ENCODE measurements at places on chromosomes 6 and 20.

- peak; percentile 42 for DNase-seq
Observed at GRCh38 chr6:57013521-57013926, 33.0 kb upstream of the KIAA1586 start.

- DNase-seq, result no peak
Observed at GRCh38 chr6:131400779-131401496, 172.1 kb upstream of the ARG1 start.

DNA sequence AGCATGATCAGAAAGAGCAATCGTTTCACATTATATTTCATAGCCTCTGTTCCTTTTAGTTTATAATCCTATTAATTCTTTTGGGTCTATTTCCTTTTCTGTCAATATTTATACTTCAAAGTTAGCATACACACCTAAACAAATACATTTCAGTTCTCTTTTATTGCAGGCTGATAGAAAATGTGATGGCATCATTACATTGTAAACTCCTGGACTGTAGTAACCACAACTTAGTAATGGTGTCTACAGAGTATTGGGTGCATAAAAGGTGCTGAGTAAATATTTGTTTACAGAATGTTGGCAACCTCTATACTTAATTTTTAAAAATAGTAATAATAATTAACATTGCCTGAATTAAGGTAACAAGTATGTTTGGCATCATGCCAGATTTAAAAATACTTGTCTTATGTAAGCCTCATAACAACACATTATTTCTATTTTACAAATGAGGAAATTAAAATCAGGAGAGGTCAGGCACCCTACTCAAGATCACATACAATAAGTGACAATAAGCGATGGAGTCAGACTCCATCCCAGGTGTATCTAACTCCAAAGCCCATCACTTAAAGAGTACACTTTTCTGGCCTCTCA lies 195.0 kb downstream of the UBE3D start:
- no peak for DNase-seq

- no peak for DNase-seq
Observed at GRCh38 chr6:2760882-2761842, 4.0 kb upstream of the WRNIP1 start.

- DNase-seq, result no peak
Observed at GRCh38 chr6:170374571-170375444, 68.2 kb downstream of the FAM120B start.

- DNase-seq, result no peak
Observed at GRCh38 chr20:18421608-18422007, 45.2 kb downstream of the DZANK1 start.

- DNase-seq, result no peak
Observed at GRCh38 chr6:12008366-12009179, 3.5 kb upstream of the HIVEP1 start.

DNA sequence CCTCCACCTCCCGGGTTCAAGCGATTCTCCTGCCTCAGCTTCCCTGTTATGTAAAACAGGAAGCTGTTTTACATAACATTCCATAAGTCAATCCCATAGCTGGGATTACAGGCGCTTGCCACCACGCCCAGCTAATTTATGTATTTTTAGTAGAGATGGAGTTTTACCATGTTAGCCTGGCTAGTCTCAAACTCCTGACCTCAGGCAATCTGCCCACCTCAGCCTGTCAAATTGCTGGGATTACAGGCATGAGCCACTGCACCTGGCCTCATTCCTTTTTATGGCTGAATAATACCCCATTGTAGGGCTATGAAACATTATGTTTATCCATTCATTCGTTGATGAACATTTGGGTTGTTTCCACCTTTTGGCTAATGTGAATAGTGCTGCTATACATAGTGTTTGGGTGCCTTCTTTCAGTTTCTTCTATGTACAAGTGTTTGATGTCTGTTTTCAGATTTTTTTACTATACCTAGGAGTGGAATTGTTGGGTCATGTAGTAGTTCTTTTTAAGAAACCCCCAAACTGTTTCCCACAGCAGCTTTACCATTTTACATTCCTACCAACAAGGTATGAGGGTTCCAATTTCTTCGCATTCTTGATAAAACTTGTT lies 138.7 kb upstream of the COL21A1 start:
- no peak for DNase-seq

GRCh38 chr6:112622036-112622435 lies 274.9 kb downstream of the RFPL4B start:
- DNase-seq, result no peak

DNA sequence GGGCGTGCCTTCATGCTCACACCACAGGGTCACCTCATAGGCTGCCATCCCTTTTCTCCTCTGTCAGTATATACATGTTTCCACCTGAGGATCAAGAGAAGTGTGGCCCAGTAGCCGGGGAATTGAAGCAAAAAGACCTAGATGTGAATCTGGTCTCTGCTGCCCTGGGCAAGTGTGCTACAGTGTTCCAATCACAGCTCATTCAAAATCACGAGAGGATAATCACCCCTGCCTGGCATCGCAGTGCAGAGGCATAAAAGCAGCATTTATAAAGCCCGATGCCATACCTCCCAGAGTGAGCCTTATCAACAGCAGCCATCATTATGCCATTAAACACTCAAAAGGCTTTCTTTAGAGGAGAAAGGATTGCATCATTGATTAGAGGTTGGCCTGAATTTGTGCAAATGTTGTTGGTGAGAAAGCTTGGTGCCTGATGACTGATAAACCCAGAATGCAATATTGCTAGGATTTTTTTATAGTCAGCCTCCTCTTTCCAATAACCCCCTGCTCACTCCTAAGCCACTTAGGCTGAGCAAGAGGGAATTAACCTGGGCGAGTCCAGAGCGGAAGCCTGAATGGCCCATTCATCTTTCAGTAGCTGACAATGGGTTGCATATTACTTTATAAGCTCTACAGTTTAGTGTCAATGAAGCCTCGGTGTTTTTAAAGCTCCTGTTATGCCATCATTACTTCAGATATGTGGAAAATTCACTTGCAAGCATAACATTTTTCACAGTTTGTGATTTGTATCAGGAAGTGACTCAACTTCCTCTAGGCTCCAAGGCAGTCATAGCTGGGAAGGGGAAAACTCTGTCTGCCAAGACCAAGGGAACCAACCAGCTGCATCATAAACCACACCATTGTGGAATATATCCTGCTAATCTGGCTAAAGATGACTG lies 92.5 kb upstream of the NXT1 start:
- DNase-seq, result no peak

GRCh38 chr6:168171673-168172353 lies 92.8 kb upstream of the FRMD1 start:
- no peak for DNase-seq

- DNase-seq, result no peak
Observed at GRCh38 chr20:1154691-1155090, 30.1 kb downstream of the TMEM74B start.

GRCh38 chr20:52242237-52243230 lies 51.0 kb upstream of the ZFP64 start:
- DNase-seq, result no peak

DNA sequence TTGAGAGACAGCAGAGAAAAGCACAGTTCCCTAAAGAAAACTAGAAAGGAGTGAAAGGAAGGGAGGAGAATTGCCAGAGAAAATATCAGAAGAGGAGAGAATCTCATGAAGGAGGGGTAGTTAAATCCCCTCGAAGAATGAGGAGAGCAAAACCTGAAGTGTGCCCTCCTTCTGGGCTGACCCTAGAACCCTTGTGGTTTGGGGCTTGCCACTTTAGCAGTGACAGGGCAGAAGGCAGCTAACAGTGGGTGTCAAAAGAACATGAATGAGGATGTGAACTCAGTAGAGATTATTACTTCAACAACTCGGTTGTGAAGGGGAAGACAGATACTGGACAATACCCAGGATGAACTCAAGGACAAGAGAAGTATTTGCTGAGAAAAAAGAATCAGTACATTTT lies 73.6 kb downstream of the RALGAPA2 start:
- DNase-seq, result no peak

- DNase-seq, result no peak
Observed at GRCh38 chr6:133707456-133707855, 181.5 kb upstream of the TCF21 start.

GRCh38 chr6:116557893-116558292 lies 4.3 kb downstream of the CALHM4 start:
- peak; percentile 85 for DNase-seq

DNA sequence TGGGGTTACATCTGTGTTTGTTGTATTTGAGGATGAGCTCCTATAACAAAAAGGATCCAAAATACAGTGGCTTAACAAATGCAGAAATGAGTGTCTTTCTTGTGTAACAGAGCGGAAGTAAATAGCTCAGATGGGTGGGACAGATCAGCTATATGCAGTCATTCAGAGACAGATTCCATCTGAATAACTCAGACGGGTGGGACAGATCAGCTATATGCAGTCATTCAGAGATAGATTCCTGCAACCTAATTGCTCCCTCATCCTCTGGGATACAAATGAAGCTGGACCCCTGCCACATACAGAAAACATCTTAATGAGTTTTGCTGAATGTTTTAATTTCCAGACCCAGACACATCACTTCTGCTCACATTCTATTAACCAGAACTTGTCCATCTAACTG lies 332.3 kb downstream of the BCKDHB start:
- peak; percentile 81 for DNase-seq

- DNase-seq, result no peak
Observed at GRCh38 chr6:57423468-57423867, 106.0 kb downstream of the PRIM2 start.

DNA sequence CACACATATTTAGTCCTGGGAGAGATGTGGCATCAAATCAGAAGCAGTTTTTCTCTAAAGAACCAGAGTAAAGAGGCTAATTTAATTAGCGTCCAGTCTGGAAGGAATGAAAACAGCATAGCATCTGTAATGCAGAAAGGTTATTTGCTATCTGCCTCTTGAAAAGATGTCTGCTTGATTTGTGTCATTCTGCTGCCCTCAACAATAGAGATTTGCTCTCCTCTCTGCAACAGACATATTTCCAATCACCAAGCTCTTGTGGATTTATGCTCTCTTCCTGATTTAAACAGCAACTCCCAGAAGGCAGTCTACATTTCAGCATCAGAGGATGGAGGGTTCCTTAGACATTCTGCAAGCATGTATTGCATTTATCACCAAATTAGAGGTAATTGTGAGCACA lies 53.5 kb upstream of the AKAP12 start:
- DNase-seq, result no peak

- DNase-seq, result no peak
Observed at GRCh38 chr6:51027283-51028065, 208.8 kb downstream of the TFAP2B start.

- DNase-seq, result no peak
Observed at GRCh38 chr6:37319856-37320480, 33.8 kb upstream of the RNF8 start.

GRCh38 chr20:37360391-37361115 lies 14.6 kb downstream of the SRC start:
- no peak for DNase-seq

- DNase-seq, result no peak
Observed at GRCh38 chr20:23399568-23400241, 21.6 kb downstream of the NAPB start.

DNA sequence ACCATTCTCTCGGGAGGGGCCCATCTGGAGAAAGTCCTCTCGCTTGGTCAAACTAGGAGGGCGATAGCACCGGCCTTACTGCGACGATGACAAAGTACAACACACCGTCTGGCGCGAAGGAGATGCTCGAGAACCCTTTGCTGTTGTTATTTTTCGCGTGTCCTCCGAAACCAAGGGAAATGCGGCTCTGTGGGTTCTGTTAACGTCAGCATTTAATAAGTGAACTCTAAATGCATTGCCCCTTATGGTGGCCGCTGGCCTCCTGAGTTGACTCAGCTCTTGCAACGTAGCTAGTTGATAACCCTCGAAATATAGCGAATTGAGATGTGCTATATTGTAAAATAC lies 577 bp upstream of the SCAND1 start:
- no peak for DNase-seq

- no peak for DNase-seq
Observed at GRCh38 chr6:133705066-133705465, 183.8 kb upstream of the TCF21 start.

- DNase-seq, result no peak
Observed at GRCh38 chr6:156686301-156686994, 90.7 kb upstream of the ARID1B start.

- DNase-seq, result no peak
Observed at GRCh38 chr6:56292505-56293181, 45.3 kb upstream of the COL21A1 start.

- no peak for DNase-seq
Observed at GRCh38 chr6:132219901-132220300, 181.4 kb downstream of the MOXD1 start.

- peak; percentile 21 for DNase-seq
Observed at GRCh38 chr6:45724511-45724910, 291.1 kb downstream of the CLIC5 start.

GRCh38 chr20:25356271-25356933 lies 34.2 kb downstream of the ABHD12 start:
- DNase-seq, result no peak

GRCh38 chr6:144330017-144330987 lies 45.2 kb downstream of the UTRN start:
- no peak for DNase-seq

- DNase-seq, result no peak
Observed at GRCh38 chr6:159455700-159456274, 237.3 kb downstream of the SOD2 start.

GRCh38 chr20:19588241-19588640 lies 169.8 kb upstream of the RIN2 start:
- no peak for DNase-seq

DNA sequence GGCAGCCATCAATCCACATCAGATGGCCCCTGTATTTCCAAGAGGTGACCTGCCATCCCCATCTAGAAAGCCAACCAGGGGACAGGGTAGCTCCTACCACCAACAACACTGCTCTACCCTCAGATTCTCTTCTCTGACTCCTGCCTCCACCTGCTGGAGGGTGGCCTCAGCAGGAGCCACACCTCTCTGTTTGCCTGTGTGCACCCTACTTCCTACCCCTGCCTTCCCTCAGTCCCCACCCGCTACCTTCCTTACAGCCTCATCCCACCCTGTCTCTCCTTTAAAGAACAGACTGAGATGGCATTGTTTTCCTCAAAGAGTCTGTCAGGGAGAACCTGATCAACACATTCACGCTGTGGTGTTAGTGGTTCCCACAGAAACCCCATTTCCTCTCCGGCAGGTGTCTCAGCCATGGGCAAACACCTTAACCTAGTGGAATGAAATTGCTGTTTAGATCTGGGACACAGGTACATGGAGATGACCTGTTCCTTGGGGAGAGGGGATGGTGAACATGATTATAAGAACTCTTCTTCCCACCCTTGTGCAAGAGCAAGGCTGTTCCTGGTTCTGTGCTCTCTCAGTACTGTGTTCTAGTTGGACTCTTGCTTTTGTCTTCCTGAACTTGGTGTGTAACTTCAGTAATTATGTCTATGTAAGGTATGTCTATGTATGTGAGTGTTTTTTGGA lies 1.8 kb downstream of the ENTPD6 start:
- DNase-seq, result no peak

DNA sequence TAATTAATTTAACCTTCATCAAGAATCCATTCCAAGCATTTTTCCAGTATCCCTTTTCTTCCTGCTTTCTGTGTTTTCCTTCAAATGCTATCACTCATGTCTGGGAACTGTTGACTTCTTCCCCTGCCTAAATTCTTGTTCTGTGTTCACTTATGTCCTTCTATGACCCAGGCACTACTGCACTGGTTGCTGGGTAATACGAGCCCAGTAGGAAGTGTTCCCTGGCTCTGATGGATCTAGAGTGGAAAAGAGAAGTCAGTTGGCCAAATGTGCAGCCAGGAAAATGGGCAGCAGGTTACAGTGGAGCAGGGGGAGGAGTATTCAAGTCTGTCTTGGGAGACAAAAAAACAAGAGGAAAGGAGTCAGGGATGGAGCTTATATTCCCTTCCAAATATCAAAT lies 7.1 kb downstream of the OVOL2 start:
- no peak for DNase-seq
